ENCODE measurements at places on chromosomes 1 and 21.
A peak's percentile ranks its signal among the peaks of the same experiment; 100 is the strongest.

GRCh38 chr1:70902211-70902610 is 145.4 kb downstream of the PTGER3 start:
- no peak for DNase-seq

DNA sequence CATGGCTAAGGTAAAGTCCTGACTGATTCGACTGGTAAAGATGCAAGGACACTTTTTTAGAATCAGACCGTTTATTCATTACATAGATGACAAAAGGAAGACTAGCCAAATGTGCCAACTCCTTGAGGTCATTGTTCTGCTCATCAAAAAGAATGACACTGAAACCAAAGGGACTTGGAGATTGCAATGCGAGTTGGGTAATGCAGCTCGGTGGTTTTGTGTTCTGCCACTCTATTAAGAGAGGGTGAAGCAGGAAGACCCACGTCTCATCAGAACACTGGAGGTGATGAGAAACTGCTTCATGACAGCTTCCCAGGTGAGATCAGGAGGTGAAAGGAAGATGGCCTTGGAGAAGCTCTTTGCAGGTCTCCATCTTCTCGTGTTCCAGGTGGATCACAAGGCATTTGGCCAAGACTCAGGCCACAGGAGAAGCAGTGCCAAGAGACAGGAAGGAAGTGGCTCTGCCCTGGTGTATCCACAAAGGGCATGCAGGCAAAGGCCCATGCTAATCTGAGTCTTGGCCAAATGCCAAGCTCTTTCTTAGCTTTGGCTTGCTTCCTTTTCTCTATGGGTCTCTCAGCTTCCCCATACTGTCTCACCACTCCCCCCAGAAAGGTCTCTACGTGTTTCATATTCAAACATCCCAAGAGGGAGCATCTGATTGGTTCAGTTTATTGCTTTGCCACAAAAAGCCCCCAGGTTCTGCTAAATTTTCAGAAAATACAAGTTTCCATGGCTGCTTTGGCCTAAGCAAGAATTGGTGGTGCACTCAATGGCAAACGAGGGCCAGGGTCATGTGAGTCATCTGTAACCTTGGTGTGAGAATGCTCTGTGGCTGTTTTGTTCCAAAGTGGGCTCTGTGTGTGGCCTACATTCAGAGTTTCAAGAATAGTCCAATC is 5.7 kb upstream of the CCT8 start:
- DNase-seq: no peak

- DNase-seq: no peak
Measured at GRCh38 chr1:64828829-64829228, 84.0 kb downstream of the RAVER2 start.

- DNase-seq: peak; percentile 86
Measured at GRCh38 chr1:7942214-7942921, 1.7 kb upstream of the TNFRSF9 start.

- no peak for DNase-seq
Measured at GRCh38 chr1:60888126-60888525, 194.2 kb upstream of the NFIA start.

DNA sequence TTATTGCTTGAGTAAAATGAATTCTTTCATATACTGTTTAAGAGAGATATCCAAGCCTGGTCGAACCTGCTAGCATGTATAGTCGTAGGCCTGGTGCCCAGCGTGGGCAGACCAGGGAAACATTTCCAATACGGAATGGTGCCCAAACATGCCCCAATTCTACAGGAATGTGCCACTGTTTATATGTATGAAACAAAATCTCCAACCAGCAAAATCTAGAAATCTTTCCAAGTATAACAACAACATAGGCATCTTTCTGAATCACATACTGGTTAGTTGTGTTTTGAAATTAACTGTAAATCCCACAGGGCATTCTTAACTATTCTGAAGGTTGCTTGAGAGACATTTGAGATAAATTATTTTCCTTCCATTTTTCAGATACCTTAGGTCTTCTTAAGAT is 17.0 kb upstream of the ABCD3 start:
- no peak for DNase-seq

GRCh38 chr1:1858382-1859086 is 32.4 kb downstream of the GNB1 start:
- peak; percentile 74 for DNase-seq

GRCh38 chr1:25040122-25040685 is 110.1 kb upstream of the RUNX3 start:
- no peak for DNase-seq

DNA sequence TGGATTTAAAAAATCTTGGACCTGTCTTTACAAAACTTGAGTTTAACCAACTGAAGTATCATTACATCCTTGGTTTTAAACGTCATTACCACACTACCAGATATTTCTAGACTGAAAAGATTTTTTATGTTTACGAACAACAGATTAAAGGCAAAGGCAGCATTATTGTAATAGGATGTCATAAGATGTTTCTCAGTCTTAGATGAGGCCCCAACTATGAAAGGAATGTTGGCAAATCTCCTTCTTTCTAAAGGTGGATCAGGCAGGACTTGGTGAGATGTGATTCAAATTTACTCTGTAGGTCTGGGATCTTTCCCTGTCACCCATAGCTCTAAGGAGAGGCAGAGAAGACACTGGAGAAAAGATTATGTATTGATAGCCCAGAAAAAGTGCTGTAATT is 417.9 kb downstream of the PTBP2 start:
- no peak for DNase-seq

DNA sequence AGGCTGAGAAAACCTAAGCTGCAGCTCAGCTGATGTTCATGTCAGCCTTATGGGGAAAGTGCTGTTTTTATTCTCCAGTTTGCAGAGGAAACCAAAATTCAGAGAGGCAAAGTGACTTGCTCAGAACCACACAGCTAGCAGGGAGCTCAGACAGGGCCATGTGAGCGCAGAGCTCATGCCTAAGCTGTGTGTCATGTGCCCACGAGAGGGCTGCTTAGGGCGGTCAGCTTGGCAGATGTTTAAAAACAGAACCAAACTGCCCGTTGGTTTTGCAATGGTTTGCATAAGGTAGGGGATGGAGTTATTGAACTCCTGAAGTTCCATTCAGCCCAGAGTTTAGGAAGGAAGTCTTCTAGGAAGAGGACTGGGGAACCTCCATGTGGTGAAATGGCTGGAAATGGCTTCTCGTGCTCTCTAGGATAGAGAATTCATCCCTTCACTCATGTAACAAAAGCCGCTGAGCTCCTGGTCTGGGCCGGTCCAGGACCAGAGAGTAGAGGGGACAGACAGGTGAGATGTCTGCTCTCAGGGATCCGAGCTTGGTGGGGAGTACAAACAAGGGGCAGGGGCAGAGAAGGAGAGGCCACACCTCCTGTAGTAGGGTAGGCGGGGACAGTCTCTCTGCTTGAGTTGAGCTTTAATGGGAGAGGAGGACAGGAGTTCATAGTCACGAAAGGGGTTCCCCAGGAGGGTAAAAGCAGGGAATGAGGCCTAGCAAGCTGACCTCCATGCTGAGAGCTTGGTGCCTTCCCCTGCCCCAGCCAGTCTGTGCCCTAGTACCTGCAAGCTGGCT is 46.9 kb downstream of the ARHGEF10L start:
- DNase-seq: peak; percentile 88

GRCh38 chr1:110336300-110337039 is 2.7 kb upstream of the RBM15 start:
- no peak for DNase-seq

DNA sequence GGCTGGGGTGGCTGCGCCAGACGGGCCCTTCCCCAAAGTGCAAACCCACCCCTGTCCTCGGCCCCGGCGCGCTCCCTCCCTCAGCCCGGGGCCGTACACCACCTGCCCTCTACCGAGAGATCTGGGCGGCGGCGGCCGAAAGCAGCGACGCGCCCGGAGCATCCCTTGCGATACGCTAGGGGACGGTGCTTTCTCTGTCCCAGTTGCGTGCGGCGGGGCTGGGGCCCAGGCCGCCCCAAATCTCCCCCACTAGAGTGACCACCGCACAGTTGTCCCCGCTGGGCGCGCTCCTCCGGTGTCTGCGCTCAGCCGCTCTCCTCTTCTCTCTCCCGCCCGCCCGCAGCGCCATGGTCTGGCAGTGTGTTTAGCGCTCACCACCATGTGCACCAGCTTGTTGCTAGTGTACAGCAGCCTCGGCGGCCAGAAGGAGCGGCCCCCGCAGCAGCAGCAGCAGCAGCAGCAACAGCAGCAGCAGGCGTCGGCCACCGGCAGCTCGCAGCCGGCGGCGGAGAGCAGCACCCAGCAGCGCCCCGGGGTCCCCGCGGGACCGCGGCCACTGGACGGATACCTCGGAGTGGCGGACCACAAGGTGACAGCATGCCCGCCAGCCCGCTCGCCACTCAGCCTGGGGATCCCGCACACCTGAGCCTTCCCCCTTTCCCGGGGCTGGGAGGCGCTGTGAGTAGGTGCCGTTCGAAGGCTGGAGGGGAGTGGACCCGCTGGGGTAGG is 1.0 kb downstream of the ST6GALNAC5 start:
- peak; percentile 89 for DNase-seq

DNA sequence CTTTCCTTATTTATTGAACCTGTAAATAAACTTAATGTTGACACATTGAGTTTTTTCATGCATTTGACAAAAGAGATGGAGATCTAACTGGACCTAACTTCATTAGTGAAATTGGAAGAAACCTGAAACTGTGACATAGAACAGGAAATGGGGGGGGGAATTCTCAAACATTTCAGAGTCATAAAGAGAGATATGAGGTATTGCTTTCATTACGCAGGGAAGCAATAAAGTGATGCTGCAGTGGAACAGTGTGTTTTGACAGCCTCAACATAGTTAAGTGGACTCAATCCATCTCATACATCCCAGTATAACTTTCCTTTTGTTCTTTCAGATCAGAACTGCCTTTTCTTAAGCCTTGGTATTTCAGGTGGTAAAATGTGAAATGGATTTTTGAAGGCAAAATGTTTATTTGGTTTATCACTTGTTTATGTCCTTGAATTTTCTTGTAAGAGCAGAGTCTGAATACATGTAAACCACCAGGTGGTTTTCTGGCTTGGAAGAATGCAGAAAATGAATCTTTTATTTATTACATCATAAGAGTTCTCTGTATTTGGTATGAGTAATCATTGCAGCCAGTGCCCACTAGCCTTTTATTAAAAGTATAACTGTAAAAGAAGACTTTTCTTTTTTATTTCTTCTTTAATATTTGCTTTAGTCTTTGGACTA is 132.5 kb downstream of the ZNF326 start:
- no peak for DNase-seq

DNA sequence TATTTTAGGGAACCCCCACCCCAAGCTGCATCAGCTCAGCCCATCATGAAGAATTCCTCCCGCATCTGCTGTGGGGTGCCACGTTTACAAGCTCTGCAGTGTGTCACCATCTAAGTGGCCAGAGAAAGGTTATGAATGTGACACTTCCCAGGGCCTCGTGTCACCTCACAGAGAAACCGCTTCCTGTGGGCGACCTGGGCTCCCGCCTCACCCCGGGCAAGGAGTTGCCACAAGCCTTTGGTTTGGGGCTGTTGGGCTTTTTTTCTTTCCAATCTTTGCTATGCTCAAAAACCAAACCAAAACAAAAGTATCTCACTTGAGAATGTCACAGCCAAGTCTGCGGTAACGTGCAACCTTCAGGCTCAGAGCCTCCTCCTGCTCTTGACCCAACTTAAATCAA is 82.1 kb upstream of the ARHGEF16 start:
- no peak for DNase-seq

DNA sequence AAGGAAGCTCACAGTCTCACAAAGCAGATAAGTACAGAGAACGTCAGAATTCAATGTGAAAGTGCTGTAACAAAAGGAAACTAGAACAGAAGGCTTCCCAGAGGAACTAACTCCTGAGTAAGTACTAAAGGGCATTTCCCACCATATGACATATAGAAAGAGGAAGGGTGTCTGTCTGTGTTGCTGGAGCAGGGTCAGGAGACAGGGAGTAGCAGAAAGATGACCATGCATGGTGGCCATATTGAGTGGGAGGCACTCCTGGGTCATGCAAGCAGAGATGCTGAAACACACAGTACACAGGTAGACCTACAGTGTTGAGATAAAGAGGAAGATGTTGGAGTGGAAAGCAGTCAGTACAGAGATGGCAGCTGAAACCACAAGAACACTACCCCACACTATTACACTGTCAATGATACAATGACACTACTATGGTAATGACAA is 47.3 kb downstream of the SLC25A24 start:
- no peak for DNase-seq

DNA sequence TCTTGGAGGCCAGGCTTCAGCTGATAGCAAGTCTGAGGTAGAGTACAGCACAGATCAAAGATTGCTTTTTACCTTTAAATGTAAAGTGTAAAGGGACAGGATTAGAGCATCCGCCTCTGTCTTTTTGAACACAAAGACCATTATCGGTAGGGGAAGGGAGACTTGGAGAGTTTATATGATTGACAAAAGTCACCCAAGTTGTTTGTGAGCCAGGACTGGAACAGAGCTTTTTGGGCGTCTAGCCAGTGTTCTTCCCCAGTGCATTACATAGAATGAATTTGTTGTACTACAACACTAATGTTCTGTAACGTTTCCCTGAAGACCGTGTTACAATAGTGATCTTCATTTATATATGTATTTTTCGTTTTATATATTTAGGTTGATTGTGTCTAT is 9.3 kb upstream of the PIGC start:
- DNase-seq: no peak

- no peak for DNase-seq
Measured at GRCh38 chr1:19080721-19081120, 124.2 kb upstream of the IFFO2 start.

- no peak for DNase-seq
Measured at GRCh38 chr1:154557248-154557938, 1.1 kb downstream of the UBE2Q1 start.

DNA sequence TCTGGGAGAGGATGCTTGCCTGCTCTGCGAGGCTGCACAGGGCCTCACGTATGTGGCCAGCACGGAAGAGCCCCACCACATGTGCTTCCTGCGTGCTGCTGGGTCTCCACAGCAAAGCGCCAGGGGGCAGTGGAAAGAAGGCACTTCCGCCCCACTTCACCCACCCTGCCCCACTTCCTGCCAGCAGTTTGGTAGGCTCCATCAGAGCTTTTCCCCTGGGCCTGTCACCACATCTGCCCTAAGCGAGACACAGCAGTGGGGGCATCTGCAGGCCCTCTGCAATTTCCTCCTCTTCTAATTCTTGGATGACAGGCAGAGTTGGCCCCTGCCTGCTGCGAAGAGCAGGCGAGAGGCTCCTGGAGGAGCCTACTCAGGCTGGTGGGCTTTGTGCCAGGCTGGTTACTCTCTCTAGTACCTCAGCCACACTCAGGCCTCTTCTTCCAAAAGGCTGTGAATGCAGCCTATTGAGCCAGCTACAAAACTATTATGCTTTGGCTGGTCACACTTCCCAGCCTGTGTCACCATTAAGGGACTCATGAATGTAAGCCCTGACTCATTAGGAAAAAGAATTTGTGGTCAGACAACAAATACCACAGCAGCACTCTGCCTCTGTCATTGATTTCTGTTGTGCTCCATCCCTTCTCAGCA is 25.0 kb downstream of the CD244 start:
- DNase-seq: no peak

GRCh38 chr1:117565745-117566455 is 39.9 kb upstream of the TENT5C start:
- DNase-seq: peak; percentile 22

GRCh38 chr1:214205053-214205452 is 75.9 kb upstream of the SMYD2 start:
- no peak for DNase-seq

DNA sequence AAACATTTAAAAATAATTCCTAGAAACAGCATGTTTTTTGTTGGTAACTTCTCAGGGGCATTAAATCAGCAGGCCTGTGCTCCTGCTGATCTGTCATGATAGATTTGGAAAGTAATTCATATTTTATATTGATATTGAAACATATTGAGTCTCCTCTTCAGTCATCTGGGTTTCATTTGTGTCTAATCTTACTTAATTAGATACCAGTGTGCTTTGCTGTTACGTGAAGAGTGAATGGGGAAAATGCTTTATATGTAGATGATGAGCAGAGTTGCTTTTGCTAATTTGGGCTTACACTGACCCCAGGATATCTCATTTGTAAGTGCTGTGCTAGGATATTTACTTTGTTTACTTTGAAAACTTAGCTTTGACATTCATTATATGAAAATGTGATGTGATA is 45.9 kb downstream of the CHRM3 start:
- no peak for DNase-seq

Data from H7 (cell line).